Bronchial epithelial cell (primary cell): ENCODE measurements at places on chromosomes 6 and 20. TPM values are rescaled to one million over a fixed set of nuclear protein-coding genes. Genes with fewer than 3 reads are reported as not detected.

Gene MCCD1
- not detected in 2 replicates for total RNA-seq

Gene HLA-F
- total RNA-seq: 14.2 and 24.2 TPM in 2 replicates

Gene CCN6
- not detected in 2 replicates for total RNA-seq

Gene SNAI1
- not detected in 2 replicates for total RNA-seq

Gene CLPSL2
- total RNA-seq: not detected in 2 replicates

Gene VIP
- under 0.01 and 0.64 TPM in 2 replicates for total RNA-seq

Gene STX7
- 19.8 and 29.7 TPM in 2 replicates for total RNA-seq

- DNase-seq: peak; percentile 70
Observed at GRCh38 chr20:50992733-50993457, 30.0 kb downstream of the KCNG1 start.

- DNase-seq: peak; percentile 64
Observed at GRCh38 chr20:15706719-15707118, 866.5 kb downstream of the KIF16B start.

DNA sequence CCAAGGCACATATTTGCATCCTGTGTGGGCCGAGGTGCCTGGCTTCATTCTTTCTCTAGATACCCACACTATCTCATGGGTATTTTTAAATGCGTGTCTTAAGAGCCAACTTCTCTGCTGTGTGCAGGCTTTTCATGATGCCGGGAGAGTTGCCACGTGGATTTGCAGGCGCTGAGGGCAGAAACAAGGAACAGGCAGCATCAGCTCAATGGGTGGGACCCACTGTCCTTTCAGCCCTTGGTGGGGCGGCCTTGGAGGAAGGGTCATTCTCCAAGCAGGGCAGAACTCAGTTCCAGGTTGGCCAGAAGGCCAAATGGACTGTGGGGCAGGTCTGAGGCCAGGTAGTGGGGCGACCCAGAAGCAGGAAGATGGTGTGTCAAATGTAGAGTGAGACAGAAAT is 84.7 kb downstream of the PHACTR3 start:
- no peak for DNase-seq

- no peak for DNase-seq
Observed at GRCh38 chr6:14267885-14268660, 150.5 kb downstream of the CD83 start.

DNA sequence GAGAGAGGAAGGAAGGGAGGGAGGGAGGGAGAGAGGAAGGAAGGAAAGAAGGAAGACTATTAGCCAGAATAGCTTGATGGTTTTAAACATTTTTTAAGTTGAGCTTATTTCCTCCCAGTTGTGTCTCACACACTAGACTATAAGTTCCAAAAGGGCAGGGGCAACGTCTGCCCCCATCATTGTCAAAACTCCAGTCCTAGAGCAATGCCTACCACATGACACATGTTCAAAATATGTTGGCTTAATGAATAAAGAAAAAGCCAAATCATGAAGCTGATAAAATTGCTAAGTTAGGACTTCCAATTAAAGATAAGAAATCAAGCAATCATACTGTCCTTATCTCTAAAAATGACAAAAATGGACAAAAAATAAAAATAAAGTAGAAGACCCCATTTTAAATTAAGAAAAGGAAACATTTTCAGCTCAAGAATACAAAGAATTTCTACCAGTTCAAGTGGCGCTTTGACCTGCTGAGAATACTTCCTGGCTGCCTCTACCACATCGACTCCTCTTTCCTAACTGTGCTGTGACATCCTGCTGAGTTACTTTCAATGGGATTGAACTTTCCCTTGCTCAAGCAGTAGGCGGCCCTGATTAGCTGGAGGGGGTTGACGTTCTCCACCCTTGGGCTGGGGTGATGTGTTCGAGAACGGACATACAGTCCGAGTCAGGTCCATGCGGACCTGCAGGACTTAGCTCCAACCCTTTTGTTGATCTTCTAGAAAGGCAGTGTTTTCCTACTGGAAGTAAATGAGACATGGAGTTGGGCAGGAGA is 283.9 kb upstream of the FOXQ1 start:
- DNase-seq: no peak

DNA sequence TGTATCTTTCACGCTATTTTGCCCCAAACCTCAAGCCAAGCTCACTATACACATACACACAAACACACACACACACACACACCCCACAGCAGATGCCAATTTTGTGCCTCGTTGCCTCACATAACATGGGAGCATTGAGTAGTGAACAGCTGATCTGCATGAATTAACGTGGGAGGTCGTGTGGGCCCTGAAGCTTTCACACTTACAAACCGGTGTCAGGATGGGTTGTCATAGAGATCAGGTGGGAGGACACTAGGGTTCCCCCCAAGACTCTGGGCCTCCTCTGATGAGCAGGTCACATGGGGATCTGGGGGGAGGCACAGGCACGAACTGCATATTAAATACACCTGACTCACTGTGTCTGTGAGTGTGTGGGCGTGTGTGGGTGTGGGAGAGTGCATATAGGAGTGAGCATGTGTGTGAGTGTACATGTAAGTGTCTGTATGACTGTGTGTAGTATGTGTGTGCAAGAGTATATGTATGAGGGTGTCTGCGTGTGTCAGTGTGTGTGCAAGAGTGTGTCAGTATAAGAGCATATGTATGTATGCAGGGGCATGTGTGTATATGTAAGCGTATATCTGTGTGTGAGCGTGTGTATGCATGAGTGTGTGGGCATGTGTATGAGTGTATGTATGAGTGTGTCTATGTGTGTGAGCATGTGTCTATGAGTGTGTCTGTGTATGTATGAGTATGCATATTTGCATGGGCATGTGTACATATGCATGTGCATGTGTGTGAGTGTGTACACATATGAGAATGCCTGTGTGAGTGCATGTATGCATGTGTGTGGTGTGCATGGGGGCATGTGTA is 370.4 kb downstream of the PREX1 start:
- DNase-seq: no peak

- DNase-seq: no peak
Observed at GRCh38 chr6:23455754-23456153, 670.3 kb upstream of the NRSN1 start.

DNA sequence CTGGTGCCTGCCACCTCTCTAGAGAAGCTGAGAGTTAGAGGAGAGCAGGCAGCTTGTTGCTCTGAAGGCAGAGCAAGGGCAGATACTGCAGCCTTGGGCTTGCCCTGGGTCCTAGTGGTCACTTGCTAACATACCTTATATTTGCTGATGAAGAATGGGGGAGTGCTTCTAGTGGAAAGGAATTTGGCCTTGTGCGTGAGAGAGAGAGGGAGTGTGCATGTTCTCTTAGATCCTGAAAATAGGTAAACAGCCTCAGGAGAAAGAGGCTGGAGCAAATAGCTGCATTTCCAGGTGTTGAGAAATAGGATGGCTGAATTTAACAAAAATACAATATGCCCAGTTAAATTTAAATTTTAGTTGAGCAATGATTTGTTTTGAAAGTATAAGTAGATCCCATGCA is 724.5 kb upstream of the FLRT3 start:
- peak; percentile 54 for DNase-seq

DNA sequence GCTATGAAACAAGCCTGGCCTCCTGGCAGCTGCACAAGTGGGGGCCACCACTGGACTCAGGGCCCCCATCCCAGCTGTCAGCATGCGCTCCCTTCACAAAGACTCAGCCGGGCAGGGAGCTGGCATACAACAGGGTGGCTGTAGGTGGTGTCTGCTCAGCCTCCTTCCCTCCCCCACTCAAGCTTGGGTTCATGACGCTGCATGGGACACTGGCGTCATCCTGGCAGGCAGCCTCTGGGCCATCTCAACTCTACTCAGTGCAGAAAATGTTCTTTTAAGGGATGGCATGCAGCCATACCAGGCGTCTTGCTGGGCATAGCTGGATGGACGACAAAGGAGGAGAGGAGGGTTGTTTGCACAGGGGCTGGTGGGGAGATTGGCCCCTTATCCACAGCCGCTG is 30.5 kb downstream of the SAYSD1 start:
- no peak for DNase-seq

GRCh38 chr6:139580592-139581484 is 206.4 kb upstream of the CITED2 start:
- DNase-seq: no peak

GRCh38 chr6:38564301-38564700 is 75.4 kb downstream of the BTBD9 start:
- no peak for DNase-seq

DNA sequence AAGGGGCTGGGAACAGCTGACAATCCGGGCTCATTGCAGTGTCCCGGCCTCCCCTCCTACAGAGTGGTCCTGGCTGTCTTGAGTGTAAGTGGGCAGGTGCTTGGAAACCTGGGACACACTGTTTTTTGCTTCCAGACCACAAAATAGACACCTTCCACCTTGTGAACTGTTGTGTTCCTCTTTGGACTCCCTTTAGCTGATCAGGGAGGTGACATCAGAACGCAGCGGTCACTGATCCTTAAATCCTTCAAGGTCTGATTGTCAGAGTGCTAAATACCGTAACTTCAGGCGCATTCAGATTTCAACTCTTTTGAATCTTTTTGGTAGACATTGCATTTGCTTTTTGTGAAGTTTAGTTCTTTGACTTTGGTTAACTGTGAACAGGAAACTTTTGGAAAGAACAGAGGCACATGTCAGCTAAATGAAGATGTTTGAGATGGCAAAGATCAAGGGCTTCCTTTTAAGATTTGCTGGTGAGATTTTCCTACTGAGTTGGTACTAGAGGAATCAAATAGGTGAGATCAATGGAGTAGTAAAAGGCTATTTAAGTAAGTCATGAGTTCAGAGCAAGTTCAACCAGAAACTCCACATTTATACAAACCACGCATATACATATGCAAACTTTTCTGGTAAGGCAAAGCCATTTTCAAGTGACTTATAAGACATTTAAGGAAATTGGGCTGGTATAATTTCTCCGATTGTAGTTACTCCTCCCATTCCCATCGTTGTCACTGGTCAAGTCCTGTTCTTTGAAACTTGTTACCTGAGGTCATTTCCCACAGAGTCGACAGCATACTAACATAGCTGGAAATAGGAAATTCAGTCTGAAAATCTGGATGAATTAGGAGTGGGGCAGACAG is 6.3 kb downstream of the PPP1R3G start:
- no peak for DNase-seq

DNA sequence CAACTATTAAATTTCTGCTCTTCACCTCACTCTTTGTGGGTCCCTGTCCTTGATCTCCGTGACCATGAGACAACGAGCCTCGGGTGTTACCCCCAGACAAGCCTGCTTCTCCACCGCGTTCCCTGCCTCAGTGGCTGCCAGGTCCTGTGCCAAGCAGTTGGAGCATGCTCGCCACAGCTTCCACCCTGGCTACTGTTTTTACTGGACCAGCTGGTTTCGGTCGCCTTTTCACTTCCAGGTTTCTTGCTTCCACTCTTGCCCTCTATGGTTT is 5.6 kb downstream of the TP53RK start:
- DNase-seq: no peak

DNA sequence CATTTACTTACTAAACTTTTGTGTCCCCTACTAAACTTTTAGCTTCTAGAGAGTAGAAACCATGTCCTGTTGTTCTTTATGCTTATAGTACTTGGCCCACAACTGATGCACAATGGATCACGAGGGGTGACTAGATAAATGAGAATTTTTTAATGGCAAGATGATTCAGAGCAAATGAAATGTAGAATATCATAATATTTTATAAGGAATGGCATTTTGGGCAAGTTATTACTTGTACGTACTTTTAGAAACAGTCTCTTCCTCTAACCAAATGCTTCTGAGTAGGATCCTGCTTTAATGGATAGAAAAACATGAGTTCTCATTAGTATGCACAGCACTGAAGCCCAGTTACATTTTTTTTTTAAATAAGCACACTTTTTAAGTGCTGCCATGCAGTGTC is 336.3 kb downstream of the NRN1 start:
- peak; percentile 81 for DNase-seq

DNA sequence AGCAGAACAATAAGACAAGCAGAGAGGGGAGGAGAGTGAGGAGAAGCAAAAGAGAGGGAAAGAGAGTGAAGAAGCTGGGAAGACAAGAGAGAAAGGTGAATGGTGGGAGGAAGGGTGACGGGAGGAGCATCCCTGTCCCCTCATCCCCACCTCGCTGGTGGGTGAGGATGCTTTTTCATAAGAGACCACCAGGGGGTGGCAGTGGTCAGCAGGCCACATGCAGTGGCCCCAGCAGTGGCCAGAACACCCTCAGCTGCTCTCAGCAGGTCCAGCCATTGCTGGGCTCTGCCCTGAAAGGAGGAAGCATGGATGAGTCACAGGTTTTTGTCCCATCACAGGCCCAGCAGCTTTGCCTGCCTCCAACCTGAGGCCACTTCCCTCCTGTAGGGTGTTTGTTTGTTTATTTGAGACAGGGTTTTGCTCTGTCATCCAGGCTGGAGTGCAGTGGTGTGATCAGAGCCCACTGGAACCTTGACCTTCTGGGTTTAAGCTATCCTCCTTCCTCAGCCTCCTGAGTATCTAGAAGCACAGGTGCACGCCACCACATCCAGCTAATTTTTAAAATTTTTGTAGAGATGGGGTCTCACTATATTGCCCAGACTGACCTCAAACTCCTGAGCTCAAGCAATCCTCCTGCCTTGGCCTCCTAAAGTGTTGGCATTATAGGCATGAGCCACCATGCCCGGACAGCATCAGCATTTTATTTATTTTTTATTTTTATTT is 24.0 kb downstream of the FGD2 start:
- peak; percentile 75 for DNase-seq

DNA sequence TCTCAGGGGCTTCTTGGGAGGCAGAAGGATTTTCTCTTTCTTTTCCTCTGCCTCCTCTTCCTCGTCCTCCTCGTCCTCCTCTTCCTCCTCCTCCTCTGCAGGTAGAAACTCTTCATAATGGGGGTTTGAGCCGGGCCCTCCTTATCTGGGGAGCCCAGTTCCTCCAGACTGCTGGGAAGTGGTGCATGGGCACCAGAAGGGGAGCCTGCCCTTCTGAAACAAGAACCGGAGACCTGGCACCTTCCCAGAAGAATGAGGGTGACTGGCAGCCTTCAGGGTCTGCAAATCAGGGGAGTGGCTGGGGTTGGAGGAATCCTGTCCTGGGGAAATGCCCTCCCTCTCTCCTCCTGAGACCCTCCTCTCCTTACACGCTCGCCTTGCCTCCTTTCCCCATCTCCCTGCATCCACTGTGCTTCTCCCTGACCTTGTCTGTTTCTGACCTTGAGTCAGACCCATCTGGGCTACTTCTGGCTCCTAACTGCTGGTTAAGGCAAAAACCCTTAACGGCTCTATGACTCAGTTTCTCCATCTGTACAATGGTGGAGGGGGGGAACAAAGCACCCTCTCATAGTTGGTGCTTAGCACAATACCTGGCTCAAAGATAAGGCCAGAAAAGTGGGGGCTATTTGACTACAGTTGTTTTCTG is 1.7 kb downstream of the TULP1 start:
- no peak for DNase-seq

- DNase-seq: no peak
Observed at GRCh38 chr20:41408156-41408794, 41.7 kb upstream of the EMILIN3 start.

- DNase-seq: peak; percentile 97
Observed at GRCh38 chr6:82408952-82409431, 45.4 kb downstream of the TPBG start.

DNA sequence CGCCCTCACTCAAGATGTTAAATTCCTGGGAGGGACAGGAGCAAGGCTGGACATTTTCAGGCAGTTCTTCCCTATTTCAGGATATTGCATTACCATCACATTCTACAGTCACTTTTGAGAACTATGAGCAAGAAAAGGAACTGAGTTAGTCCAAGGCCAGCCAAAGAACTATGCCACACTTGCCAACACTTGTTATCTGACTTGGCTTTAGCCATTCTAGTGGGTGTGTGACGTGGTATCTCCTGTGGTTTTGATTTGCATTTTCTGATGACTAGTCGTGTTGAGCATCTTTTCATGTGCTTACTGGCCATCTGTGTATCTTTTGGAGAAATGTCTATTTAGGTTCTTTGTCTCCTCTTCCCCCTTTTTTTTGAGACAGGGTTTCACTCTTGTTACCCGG is 12.0 kb downstream of the XRN2 start:
- DNase-seq: peak; percentile 96
